ENCODE measurements at places on chromosomes 5 and 9.
A peak's percentile ranks its signal among the peaks of the same experiment; 100 is the strongest.

GRCh38 chr5:96823900-96824380 is 16.2 kb upstream of the ERAP1 start:
- no peak for DNase-seq

DNA sequence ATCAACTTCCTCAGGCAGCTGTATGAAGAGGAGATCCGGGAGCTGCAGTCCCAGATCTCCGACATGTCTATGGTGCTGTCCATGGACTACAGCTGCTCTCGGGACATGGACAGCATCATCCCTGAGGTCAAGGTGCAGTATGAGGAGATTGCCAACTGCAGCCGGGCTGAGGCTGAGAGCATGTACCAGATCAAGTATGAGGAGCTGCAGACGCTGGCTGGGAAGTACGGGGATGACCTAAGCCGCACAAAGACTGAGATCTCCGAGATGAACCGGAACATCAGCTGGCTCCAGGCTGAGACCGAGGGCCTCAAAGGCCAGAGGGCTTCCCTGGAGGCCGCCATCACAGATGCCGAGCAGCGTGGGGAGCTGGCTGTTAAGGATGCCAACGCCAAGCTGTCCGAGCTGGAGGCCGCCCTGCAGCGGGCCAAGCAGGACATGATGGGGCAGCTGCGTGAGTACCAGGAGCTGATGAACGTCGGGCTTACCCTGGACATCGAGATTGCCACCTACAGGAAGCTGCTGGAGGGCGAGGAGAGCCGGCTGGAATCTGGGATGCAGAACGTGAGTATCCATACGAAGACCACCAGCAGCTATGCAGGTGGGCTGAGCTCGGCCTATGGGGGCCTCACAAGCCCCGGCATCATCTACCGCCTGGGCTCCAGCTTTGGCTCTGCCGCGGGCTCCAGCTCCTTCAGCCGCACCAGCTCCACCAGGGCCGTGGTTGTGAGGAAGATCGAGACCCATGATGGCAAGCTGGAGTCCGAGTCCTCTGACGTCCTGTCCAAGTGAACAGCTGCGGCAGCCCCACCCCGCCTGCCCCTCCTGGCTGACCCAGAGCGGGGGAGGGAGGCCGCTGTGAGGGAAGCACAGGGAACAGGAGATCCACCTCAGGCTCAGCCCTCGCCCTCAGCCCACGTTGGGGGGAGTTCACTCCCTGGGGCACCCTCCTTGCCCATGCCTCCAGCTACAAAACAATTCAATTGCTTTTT is 84.0 kb downstream of the SEC61B start:
- no peak for DNase-seq

DNA sequence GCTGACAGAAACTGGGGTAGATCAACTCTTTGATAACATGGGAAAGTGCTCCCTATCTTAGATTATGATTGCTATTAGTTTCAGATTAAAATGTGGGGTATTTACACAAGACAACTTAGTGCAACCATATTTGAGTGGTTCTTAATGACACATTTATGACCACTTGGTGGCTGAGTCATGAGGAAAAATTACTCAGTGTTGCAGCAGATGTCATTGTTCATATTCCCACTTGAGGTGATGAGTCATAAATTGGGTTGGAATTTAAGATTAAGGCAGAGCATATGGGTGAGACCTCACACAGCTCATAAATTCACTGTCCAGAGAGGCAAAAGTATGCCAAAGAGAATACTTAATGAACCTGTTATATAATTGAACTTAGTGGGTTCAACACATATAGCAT is 408.3 kb downstream of the DMRT2 start:
- no peak for DNase-seq

GRCh38 chr5:116395631-116396203 is 178.9 kb downstream of the SEMA6A start:
- DNase-seq = no peak

- peak; percentile 89 for DNase-seq
Observed at GRCh38 chr9:27572918-27573633, at the start of gene C9orf72. Gene C9orf72 (minus strand): TSS chr9:27573481. CDS start chr9:27567120, 6,361 bp downstream.

DNA sequence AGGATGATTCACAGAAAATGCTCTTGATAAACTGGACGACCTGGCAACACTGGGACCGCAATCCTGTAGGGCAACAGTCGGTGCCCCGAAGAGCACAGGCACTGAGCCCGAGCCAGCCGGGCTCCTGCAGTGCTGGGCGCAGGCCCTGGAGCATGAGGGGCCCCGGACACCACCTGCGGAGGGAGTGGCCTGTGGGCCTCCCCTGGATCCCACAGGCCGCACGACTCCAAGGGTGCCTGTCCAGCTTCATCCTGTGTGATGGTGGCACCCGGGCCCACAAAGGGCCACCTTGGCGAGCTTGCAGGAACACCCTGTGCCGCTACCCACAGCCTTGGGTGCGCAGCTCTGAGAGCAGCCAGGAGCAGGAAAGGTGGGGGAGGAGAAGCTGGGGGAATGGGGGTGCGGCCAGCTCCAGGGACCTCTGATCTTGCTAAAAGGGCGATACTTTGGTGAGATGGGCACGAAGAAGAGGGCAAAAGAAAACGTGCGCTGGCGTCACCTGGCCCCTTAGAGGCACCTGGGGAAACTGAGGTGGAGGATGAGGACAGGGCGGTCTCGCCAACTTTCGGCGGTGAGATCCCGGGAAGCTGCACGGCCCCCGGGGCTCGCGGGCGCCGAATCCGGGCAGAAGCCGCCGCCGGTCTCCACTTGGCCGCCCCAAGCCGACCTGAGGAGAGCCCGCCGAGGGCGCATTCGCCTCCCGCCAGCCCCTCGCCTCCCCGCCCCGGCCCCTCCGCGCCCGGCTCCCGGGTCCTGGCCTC is 722 bp downstream of the TBC1D9B start:
- DNase-seq = peak; percentile 44

DNA sequence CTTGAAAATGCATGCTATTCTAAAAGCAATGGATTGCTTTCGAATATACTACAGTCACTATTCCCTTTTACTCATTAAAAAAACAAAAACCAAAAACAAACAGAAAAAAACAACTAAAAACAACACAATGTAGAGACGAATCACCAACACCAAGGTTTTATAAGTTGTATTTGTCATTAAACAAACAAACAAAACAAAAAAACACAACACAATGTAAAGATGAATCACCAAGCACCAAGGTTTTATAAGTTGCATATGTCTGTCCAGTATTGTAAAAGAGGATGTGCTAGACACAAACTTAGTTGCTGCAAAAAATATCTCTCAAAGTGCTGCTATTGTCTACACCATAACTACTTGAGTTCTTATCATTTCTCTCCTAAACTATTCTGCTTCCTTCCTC is 1269.2 kb downstream of the EFNA5 start:
- no peak for DNase-seq

GRCh38 chr9:14418301-14418940 is 104.5 kb upstream of the NFIB start:
- no peak for DNase-seq

- DNase-seq = no peak
Observed at GRCh38 chr9:136997371-136997770, 1.0 kb upstream of the CLIC3 start.

DNA sequence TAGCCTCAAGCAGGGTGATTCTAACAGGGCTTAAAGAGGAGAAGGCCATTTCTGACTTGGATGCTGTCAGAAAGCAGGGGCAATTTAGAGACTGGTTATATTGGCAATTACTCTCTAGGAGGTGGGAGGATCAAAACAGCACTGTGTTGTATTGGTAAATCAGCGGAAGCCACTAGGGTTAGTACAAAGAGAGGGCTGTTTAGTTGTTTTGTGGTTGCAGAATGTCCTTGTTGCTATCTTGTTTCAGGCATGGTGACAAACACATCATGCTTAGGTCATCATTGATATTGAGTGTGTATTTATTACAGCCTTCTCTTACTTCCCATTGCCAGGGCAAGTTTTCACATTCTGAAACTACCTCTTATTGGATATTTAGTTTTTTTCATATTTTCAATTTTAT is 165.3 kb downstream of the TAF11L14 start:
- DNase-seq = no peak

DNA sequence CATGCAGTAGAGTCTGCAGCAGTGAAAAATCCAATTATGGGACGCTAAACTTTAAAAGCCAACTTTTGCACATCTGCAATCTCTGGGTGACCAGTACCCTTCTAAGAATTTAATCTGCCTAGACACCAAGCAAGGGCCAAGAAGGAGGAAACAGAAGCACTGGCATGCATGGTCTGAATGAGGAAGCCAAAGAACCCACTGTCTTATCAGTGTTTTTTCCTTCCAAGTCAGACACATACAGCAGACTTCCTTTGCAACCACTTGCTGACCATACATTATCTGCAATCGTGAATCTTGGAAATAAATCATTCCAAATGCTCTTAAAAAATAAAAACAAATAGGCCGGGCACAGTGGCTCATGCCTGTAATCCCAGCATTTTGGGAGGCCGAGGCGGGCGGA is 65.9 kb downstream of the DEPDC1B start:
- no peak for DNase-seq

GRCh38 chr5:150774145-150774544 is 4.4 kb upstream of the SMIM3 start:
- no peak for DNase-seq

DNA sequence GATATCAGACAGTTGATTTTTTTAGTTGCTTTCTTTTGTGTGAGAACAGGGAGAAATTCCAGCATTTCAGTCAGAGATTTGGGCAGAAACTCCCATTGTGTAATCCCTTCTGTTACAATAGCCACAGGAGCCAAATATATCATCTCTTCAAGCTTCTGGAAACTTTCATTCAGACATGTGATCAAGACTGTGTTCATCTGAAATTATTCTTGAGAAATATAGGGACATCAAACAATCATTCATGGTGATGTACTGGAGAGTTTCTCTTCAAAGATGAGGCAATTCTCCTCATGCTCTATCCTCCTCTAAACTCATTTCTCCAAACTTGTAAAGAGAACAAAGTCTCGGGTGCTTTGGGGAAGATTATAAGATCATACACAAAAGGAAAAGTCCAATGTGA is 35.2 kb upstream of the CSNK1G3 start:
- no peak for DNase-seq

- no peak for DNase-seq
Observed at GRCh38 chr5:14783691-14784090, 87.9 kb downstream of the ANKH start.

DNA sequence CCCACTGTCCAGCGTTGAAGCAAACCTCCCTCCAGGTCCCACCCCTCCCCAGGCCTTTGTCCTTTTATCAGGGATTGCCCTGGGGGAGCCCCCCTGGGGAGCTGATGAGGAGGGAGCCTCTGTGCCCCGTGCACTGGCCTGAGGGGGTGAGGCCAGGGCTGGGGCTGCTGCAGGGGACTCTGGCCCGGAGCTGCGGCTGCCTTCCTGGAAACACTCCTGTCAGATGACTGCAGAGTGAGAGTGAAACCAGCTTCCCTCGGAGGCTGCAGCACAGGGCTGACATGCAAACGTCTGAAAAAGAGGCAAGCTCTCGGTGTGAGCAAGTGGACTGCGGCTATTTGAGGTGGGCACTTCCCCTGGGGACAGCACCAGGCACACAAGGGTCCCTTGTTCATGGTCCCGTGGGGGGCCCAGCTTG is 4.6 kb upstream of the TRAF2 start:
- peak; percentile 62 for DNase-seq

GRCh38 chr5:116544531-116545241 is 29.9 kb downstream of the SEMA6A start:
- DNase-seq = no peak

DNA sequence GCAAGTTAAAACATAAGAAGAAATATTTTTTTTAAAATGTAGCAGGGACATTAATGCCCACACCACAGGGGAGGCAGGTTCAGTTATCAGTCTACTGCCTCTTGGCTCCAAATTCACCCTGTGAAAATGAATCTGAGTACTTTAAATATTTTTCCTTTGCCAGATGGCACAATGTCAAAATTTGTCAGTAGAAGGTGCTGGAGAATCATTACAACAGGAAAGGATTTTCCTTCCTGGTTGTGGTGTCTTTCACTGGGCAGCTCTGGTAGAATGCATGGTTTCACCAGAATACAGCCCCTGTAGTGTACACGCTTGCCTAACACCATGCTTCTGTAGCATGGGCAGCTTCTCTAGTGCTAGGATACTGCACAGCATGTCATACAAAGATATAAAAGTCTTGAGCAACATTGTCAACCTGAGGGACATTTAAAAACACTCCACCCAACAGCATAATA is 9.7 kb upstream of the SREK1 start:
- DNase-seq = no peak

DNA sequence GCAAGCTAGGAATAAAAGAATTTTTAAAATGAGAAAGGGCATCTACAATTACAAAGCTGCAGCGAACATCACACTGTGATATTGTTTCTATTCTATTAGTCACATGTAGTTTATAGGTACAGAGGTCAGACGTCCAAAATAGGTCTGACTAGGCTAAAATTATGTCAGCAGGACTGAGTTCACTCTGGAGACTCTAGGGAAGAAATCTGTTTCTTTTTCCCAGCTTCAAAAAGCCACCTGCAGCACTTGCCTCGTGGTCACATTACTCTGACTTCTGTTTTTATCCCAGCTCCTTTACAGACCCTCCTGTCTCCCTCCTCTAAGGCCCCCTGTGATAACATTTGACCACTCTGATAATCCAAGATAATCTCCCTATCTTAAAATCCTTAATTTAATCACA is 5.1 kb upstream of the CKS2 start:
- no peak for DNase-seq

DNA sequence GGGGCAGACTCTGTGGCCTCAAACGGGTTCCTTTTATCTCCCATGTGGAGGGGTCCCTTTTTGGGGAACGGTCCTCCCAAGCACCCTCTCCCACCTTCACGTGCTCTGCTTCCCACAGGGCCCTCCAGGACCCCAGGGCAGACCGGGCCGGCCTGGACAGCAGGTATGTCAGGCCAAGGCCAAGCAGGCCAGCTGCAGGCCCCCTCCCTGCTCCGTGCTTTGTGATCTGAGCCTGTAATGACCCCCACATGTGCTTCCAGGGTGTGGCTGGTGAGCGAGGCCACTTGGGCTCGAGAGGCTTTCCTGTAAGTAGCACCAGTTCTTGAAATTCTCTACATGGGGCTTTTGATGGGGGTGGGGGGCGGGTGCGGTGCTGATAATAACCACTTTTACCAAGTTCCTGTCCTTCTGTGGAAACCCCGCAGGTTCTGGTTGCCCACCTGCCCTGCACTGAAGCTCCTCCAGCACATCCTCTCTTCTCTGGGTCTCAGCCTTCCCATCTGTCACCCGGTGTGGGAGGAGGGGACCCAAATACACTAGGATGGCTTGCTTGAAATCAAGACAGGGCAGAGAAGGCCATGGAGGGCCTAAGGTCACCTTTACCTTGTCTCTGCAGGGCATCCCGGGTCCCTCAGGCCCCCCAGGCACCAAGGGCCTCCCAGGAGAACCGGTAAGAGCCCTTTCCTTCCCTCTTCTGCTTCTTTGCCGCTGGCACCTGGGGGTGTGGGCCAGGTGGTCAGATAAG is 57.9 kb upstream of the ORM1 start:
- DNase-seq = no peak

GRCh38 chr5:180140571-180140970 is 68.4 kb downstream of the RASGEF1C start:
- no peak for DNase-seq
